ENCODE measurements at places on chromosomes 12 and 14.
A peak's percentile ranks its signal among the peaks of the same experiment; 100 is the strongest.

DNA sequence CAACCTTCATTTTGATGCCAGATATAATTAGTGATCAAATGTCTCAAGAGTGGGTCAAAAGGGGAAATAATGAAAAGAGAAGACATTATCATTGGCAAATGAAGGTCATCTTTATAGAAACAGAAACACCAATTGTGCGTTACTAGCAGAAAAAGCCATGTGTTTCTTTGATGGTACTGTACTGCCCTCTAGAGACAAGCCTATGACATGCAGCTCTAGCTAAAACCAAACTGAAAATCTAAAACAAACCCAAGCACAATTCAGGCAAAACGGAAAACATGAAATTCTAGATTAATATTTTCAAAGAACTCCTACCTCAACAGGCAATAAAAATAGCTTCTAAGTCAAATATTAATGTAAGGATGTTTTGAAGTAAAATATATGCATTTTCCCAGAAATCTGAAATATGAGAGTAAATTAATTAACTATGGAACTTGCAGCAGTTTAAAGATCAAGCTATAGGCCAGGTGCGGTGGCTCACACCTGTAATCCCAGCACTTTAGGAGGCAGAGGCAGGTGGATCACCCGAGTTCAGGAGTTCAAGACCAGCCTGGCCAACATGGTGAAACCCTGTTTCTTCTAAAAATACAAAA, 115.4 kb downstream of the KLHL28 start:
- DNase-seq: peak; percentile 11

- DNase-seq: no peak
Observed at GRCh38 chr14:71985538-71986189, 53.4 kb downstream of the RGS6 start.

DNA sequence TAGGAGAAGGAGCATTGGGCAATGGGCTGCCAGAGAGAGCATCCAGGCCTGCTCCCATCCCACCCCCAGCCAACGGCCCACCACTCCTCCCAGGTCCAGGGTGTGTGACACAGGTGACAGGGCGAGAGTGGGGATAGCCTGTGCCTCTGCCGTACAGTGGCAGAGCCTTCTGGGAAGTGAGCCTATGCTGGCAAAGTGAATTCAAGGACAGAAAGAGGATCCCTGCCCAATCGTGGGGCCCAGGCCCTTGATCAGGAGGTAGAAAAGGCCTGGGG, 553 bp upstream of the KRT79 start:
- no peak for DNase-seq

- no peak for DNase-seq
Observed at GRCh38 chr12:46292754-46293402, 24.0 kb upstream of the SLC38A1 start.

DNA sequence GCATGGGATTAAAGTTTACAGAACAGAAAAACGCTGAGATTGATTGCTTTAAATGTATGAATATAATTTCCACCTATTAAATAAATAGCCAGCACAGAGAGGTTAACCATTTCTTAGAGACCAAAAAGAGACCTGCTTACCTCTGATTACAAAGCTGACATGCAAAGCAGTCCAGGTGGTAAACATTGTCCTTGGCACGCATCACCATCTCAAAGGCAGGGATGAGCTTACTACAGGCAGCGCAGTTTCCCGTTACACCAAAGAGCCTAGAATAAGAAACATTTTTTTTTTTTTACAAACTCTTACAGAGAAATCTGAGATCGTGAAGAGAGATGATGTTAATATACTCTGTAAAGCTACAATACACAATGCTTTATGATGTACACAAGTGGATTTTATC, 45.7 kb downstream of the LMO3 start:
- no peak for DNase-seq

- no peak for DNase-seq
Observed at GRCh38 chr14:68774771-68775613, 17.9 kb downstream of the ZFP36L1 start.

DNA sequence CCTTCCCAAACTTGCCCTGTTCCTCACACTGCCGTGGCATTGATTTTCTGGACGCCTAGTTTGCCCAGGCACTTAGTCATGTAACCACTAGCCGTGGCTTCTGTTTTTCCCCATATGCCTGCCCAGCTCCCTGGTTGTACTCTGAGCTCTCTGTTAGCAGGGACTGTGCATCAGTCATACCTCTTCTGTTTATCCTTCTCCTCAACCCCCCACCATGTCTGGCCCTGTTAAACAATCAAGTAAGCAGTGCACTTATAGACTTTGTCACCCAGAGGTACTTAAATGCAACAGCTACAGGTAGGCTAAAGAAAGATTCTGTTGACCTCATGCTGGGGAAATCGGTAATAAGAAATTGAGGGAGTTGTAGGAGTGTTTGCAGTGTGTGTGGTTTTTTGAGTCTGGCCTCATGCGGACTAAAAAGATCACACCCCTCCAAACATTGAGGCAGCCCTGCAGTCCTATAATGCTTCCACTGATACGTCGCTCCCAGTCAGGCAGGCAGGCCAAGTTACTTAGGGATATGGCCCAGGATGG, 17.0 kb downstream of the UBE3B start:
- DNase-seq: no peak

DNA sequence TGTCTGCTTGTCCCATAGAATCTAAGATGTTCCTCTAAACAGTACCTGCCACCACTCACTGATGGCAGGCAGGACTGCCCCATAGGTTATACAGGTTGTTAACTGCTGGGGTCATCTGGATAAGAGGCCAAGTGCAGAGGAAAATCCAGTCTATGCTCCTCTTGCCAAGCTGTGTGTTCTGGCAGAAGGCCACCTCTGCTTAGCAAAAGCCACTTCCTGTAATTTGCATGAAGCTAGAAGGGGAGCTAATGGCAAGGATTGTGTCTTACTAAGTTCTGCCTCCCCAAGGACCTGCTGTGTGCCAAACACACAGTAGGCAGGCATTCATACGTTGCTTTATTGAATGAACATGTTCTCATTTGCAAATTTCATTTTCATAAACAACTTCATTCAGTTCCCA, 445.4 kb downstream of the BCL11B start:
- no peak for DNase-seq

GRCh38 chr14:92652413-92653151, 95.8 kb downstream of the LGMN start:
- DNase-seq: no peak

DNA sequence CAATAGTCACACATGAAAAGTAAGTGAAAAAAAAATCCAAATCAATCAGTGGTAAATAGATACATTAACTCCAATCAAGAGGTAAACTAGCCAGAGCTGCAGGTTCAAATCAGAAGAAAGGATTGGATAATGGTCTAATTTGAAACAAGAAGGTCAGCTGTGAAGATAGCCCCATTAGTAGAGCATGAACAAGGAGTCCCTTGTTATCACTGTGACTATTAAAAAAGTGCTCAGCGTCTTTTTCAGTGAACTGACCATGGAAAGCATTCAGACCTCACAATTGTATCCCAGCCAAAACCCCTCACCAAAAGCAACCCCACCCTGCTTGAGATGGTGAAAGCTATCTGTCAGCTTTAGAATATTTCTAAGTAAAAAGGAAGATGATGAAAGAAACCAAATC, 125.0 kb upstream of the EGLN3 start:
- no peak for DNase-seq

- no peak for DNase-seq
Observed at GRCh38 chr12:110079477-110080400, 31.4 kb upstream of the C12orf76 start.

GRCh38 chr12:111274777-111275176, 94.1 kb downstream of the PHETA1 start:
- DNase-seq: no peak

DNA sequence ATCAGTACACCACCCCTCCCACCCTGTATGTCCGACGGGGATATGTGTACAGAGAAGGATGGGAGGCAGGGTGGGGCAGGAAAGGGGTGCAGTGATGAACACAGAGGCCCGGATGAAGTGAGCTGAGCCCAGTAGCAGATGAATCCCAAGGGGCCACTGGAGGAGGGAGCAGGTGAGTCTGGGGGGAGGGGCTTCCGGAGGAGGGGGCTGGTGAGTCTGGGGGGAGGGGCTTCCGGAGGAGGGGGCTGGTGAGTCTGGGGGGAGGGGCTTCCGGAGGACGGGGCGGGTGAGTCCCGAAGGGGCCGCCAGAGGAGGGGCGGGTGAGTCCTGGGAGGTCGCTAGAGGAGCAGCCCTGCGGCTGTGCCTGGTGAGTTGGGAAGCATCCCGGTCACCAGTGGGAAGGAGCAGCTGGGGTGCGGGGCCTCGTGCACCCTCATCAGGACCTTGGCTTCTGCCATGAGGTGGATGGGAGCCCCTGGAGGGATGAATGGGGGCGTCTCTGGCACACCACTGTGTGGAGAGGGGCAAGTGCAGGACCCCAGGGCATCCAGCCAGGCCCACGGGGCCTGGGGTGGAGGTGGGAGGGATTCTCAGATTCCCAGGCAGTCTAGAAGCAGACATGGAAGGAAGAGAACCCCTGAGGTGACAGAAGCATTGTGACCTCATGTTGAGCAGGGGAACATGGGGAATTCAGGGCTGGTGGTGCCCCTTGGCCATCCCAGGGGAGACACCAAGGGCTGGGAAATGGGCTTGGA, 14.0 kb downstream of the BEGAIN start:
- no peak for DNase-seq

DNA sequence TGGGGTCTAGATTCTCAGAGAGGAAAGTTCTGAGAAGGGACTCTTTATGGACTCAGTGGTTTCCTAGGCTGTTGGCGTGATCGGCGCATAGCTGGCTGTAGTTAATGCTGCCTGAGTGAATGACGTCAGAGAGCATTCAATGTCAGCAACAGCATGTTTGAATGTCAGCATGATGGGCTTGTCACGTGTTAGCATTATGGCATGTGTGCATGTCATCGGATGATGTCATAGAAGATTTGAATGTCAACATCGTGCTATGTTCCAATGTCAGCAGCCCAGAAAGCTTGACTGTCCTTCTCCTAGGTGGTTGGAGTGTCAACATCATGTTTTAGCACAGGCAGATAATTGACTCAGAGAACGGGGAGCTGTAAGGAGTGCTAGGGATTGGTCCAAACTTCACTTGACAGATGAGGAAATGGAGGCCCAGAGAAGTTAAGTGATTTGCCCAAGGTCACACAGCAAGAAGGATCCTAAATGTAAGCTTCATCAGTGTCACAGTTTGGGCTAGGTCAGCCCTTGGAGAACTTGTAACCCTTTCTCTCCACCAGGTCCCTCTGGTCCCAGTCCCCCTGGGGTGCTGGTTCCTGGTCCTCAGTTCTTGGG, 45.5 kb downstream of the MVK start:
- DNase-seq: no peak

DNA sequence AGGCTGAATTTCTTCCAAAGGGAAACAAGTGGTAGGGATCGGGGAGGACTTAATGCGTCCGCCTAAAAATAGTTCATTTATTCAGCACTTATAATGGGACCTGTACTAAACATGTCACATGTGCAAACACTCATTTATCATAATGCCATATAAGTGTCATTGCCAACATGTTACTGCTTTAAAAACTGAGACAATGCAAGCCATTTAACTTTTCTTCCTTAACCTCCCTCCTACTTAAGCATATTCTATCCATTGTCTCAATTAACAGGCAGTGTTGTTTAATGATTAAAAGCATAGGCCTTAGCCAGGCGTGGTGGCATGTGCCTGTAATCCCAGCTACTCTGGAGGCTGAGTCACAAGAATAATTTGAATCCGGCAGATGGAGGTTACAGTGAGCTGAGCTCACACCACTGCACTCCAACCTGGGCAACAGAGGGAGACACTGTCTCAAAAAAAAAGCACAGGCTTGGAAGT, 13.5 kb upstream of the SCFD1 start:
- no peak for DNase-seq

DNA sequence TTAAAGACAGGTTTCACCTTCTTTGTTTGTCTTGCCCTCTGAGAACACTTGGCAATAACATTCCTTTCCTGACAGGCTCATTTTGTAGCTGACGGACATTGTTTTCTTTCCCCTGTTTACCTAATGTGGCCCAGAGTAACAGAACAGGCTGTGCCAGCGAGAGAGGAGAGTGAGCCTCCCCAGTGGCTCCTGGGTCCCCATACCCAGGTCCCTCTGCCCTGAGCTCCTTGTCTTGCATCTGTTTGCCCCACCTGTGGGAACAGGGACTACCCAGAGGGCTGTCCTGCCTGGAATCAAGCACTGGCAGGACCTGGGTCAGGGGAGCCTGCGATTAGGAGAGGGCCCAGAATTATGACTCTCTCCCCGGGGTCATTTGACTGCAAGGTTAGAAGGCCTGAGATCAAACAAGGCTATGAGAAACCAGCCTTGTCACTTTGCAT, 222.9 kb downstream of the ZFP36L1 start:
- DNase-seq: no peak

GRCh38 chr12:68375756-68376695, 43.9 kb upstream of the MDM1 start:
- DNase-seq: no peak

- DNase-seq: no peak
Observed at GRCh38 chr14:91062600-91062999, 2.2 kb upstream of the RPS6KA5 start.

DNA sequence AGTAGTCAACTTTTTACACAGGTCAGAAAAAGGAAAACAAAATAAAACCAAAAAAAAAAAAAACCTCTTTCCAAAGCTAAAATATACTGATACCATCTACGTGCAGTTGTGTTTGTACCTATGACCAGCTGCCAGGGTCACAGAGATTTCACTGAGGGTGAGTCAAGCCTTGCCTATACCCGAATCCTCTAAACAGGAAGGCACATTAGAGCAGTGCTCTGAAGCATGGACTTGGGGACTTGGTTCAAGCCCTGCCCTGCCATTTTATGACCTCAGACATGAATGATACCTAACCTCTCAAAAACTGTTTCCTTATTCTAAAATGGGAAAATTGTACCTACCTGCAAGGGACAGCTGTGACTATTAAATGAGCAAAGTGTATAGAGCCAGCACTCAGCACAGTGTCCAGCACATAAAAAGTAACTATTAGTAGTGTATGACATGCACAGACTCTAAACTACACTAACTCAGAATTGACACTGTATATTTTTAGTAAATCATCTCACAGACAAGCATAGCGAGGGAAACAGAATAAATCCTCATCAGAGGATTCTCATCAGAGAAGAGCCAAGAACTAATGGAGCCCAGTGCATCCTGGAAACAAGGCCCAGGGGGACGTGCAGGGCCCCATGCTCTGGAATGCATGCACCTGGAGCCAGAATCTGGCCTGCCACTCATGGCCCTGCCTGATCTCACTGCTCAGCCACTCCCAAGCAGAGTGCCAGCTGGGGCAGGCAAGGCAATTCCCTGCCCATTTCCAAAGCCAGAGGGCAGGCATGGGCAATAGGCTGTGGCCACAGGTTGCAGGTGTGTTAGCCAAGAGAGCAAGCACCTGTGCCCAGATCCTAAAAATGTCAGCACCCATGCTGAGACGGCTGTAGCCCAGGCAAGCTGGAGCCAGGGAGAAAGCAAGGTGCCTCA, 57.0 kb downstream of the NT5DC3 start:
- no peak for DNase-seq

DNA sequence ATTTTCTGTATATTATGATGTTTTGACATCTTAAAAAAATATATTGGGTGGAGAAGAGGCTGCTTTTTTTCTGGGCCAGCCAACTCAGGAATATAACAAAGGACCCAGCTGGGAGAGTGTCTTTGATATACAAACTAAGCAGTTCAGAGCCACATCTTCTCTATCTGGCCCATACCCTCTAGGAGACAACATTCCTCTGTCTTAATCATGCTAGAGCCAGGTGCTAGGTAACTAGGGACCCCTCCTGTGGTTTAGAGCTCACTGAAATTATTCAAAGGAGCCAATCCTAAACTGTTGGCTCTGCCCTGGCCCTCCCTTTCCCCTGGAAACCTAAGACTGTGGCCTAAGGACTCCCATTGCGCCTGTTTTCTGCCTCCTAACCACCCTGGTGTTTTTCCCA, 193.1 kb upstream of the DIO2 start:
- peak; percentile 27 for DNase-seq
